ENCODE measurements at places on chromosomes 13 and 19.

DNA sequence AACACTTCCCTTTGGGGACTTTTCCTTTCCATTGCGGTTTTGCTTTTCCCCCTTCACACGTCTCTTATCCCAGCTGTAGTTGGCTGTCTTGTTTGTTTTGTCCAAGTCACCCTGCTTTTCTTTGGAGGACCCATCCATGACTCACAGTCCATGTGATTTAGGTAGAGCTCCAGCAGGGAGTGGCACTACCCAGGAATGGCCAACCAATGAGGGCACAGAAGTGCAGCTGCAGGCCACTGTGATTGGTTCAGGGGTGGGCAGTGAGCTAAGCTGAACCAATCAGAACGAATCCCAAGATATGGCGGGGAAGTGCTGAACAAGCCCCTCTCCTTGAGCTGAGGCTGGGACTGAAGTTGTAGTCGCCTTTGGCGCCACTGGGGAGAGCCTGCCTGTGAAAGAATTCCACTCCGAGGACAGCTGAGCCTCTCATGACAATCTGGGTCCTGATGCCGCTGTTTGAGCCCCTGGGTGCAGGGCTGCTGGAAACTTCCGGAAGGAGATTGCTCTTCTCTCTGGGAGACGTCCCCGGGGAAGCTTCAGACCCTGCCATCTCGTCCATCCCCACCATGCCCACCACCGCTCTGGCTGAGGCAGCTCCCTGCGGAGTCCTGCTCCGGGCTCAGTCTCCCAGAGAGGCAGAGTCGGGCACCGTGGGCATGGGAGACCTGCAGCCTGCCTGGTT is 62.9 kb upstream of the URI1 start:
- no peak for DNase-seq

- no peak for DNase-seq
Measured at GRCh38 chr13:23069566-23069965, 111.2 kb upstream of the SGCG start.

- DNase-seq = no peak
Measured at GRCh38 chr13:79939689-79940088, 401.2 kb downstream of the SPRY2 start.

- no peak for DNase-seq
Measured at GRCh38 chr13:73987618-73988017, 146.6 kb downstream of the KLF12 start.

GRCh38 chr19:30136611-30137195 is 194.7 kb downstream of the URI1 start:
- DNase-seq = no peak

DNA sequence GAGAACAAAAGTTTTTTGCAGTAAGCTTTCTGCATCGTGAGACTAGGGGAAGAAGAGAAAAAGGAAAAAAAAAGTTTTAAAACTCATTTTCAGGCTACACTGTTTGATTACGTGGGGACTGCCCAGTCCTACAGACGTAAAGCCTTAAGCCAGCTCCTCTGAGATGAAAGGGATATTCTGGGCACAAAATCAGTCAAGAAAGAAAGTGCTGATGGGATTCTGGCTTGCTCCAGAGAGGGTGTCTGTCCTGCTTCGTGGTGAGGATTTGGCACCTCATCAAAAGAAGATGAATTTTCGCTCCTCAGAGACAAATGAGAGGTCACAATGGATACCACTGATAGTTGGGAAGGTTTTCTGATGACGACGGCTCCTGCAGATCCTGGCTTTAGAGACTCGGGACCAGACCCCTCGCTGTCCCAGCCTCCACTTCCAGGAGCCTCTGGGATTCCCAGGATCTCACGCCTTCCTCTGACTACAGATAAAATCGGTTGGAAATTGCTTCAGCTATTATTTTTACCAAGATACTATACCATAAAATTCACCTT is 9.7 kb downstream of the TEX29 start:
- no peak for DNase-seq

DNA sequence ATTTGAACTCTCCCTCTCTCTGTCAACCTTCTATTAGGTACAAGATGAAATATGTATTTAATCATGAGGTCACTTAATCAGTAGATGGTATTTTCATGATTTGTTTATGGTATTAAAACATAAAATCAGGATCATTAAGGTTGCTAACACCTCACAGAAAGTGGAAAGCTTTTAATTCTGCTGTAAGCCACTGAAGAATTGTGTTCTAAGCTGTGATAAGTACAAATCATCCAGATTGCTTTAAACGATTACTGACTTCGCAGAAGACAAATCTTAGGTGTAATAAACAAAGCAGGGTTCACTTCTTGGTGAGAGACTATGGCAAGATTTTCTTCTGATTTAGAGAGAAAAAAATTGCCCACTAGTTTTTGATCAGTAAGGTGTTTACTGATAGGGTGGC is 214.5 kb downstream of the ABCC4 start:
- no peak for DNase-seq

DNA sequence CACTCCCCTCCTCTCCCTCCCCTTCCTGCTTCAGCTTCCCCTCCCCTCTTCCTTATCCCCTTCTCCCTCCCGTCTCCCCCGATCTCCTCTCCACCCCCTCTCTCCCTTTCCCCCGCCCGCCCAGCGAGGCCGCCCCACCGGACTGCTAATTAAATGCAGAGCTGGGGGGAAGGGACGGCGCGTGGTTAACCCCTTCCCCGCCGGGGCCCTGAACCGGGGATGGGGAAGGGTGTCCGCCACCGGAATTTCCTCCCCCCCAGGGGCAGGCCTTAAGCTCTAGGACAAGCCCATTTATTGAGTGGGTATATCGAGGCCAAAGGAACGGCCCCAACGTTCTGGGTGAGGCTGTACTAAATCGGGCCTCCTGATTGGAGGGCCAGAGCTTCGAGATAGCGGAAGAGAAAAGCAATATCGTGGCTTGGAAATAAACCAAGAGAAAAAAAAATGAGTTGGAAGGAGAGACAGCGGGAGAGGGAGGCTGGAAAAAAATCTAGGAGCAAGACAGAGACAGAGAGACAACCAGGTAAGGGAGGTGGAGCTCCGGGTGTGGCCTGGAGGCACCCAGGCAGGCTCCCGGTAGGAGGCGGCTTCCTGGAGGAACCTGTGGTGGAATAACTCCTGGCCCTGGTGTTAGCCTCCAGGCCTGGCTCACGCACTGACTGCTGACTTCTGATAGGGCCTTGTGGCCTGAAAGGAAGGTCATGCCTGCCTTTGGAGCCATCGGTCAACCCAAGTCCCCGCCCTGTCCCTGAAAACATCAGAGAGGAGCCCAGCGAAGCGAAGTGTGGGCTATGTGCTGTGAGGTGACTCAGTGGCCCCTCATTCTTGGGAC is 11.6 kb upstream of the JUND start:
- DNase-seq = no peak

DNA sequence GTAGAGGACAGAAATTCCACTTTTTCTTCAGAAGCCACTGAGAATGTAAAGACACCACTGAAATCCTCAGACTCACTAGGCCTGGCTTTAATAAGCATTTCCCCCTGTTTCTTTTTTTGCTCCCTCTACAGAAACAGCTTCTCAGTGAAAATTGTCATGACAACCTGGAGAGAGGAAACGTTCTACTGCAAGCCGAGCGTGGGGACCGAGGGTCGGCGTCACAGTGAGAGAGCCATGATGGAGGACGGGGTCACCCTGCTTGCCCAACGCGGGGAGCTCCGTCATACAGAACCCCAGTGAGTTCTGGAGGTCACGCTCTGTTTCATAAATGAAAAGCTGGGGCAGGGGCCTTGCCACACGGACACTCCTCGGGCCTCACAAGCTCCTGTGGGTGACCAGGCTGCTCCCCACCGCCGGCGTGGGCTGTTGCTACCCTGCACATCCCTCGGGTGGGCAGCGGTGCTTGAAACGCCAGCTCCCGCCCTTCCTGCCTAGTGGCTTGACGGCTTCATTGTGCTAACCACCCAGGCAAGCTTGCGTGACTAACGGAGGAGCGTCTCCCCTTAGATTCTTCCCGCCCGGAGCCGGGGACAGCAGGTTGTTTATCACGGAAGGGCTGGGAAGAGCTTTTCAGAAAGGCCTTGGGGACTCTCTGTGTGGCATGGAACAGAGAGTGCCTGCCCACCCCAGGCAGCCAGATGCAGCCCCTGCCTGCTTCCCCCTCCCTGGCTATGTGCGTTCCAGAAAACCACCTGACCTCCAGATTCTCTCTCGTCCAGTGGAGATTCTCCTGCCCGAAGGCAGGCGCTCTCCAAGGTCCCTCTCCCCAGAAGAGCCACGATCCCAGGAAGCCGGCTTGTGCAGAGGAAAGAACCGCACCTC is 153.6 kb downstream of the KATNAL1 start:
- DNase-seq = no peak

DNA sequence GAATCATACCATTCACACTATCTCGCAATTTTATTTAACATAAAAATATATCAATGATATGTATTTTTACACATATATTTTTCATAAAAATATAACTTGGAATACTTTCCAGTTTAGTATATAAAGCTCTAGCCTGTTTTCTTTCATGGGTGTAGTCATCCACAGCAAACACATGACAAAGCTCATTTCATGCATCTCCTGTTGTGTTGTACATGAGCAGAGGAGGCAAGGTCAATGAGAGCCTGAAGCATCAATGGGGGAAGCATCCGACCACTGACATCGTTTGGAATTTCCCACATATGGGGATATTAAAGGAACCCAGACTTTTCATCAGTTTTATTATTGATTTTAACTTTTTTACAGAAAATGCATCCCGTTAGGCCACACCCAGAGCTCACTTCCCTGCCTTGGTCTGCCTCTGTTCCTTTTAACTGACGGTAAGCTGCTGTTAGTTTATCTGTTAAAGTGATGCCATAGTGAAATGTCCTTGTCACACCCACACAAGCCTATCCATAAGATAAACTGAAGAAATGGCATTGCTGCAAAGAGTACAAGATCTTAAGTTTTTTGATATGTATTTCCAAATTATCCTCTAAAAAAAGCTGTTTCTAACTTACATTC is 44.0 kb downstream of the MIPEP start:
- DNase-seq = no peak

- DNase-seq = no peak
Measured at GRCh38 chr13:98188544-98189166, 11.6 kb upstream of the RNF113B start.

GRCh38 chr13:32751340-32751739 is 165.1 kb downstream of the PDS5B start:
- no peak for DNase-seq

GRCh38 chr13:46615888-46616531 is 63.0 kb downstream of the LRCH1 start:
- DNase-seq = no peak

GRCh38 chr13:78428646-78429045 is 174.7 kb downstream of the POU4F1 start:
- DNase-seq = no peak

GRCh38 chr19:6322284-6322683 is 11.1 kb downstream of the ACER1 start:
- no peak for DNase-seq

DNA sequence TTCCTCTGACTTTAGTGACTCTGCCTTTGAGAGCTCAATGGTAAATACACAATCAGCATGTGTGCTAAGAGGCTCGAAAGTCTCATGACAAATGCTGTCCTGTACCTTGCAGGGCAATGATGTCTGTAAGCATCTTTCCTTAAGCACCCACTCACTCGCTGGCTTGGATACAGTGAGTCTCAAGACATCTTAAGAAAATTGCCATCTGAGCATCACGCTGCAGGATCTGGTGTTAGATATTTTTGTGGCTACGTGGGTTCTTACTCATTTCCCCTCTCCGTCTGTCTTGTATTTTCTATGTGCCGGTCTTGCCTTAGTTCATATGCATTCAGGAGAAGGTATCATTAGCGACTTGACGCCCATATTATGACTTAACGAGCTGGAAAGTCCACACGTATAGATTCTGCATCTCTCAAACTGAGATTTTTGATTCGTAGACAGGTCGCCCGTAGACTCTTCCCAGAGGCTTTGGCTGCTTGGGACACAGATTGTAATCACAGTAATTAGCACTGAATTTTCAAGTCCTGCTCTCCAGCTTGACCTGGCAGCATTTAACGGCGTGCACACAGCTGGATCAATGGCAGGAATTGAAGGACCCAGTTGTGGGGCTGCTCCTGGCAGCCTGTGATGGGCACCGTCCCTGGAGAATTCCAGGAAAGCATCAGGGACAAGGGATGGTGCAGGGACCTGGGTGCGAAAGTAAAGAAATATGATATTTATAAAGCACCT is 231.2 kb downstream of the ZIC5 start:
- no peak for DNase-seq

DNA sequence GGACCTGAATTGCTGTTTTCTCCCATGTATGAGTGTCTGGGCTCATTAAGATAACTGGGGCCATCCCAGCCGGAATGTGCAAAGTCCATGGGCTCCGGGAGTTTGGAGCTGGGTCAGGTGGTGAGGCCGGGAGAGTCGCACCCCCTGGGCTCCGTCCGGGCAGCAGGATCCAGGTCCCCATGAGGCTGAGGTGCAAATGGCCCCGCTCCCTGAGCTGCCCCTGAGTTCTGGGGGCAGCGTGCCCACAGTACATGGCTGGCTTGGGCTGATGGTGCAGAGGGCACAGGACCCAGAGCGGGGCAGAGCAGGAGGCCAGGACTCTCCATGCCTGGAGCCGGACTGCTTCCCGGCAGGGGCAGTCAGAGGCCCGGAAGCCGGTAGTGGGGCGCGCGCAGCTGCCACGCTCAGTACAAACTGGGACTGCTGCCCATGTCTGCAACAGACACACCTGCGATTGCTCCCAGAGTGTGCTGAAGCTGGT is 136.0 kb downstream of the KDM4B start:
- DNase-seq = no peak

DNA sequence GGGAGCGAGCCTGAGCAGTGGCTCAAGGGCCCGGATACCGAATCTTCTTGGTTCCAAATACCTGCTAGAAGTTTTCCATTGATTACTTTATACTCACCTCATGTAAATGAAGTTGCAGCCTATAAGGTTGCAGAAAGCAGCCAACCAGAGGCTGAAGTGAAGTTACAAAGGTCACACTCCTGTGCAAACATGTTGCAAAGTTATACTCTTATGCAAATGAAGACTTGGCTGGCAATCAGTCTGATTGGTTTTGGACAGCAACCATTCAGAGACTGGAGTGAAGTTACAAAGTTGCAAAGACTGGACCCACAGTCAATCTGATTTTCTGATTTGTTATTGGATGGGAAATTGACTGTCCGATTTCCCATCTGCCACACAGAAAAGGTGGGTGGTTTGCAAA is 152.5 kb downstream of the GGACT start:
- DNase-seq = no peak

GRCh38 chr13:59706101-59706976 is 457.4 kb downstream of the DIAPH3 start:
- DNase-seq = no peak

GRCh38 chr13:76892488-76892887 is 6.3 kb upstream of the KCTD12 start:
- no peak for DNase-seq

Data from stimulated activated CD4-positive, alpha-beta T cell treated with anti-CD3 and anti-CD28 coated beads, Interleukin-1b, Interleukin-23, amount 100 ng/mL, for 4 hours (primary cell).